ENCODE measurements at places on chromosomes 12 and 14. TPM values are rescaled to one million over a fixed set of nuclear protein-coding genes. Genes with fewer than 3 reads are reported as not detected.

- no peak overlapping the region for H3K27ac ChIP-seq
- H3K4me3 ChIP-seq: no peak overlapping the region
- H3K4me1 ChIP-seq: 0 out of 2 replicates have a peak, but pooled peaks cover 4% of the 10 kb centered on the region
- no peaks in the 10 kb centered on the region for H3K36me3 ChIP-seq
- H3K27me3 ChIP-seq: no peaks in the 10 kb centered on the region
- DNase-seq: no peak
Measured at GRCh38 chr14:53461858-53462257, 308.7 kb upstream of the DDHD1 start.

GRCh38 chr14:54444681-54445080 lies 3.5 kb upstream of the CNIH1 start:
- no peaks in the 10 kb centered on the region for H3K27me3 ChIP-seq
- DNase-seq: no peak
- 0 out of 2 replicates have a peak, but pooled peaks cover 4% of the 10 kb centered on the region for H3K4me1 ChIP-seq
- H3K4me3 ChIP-seq: no peak overlapping the region

DNA sequence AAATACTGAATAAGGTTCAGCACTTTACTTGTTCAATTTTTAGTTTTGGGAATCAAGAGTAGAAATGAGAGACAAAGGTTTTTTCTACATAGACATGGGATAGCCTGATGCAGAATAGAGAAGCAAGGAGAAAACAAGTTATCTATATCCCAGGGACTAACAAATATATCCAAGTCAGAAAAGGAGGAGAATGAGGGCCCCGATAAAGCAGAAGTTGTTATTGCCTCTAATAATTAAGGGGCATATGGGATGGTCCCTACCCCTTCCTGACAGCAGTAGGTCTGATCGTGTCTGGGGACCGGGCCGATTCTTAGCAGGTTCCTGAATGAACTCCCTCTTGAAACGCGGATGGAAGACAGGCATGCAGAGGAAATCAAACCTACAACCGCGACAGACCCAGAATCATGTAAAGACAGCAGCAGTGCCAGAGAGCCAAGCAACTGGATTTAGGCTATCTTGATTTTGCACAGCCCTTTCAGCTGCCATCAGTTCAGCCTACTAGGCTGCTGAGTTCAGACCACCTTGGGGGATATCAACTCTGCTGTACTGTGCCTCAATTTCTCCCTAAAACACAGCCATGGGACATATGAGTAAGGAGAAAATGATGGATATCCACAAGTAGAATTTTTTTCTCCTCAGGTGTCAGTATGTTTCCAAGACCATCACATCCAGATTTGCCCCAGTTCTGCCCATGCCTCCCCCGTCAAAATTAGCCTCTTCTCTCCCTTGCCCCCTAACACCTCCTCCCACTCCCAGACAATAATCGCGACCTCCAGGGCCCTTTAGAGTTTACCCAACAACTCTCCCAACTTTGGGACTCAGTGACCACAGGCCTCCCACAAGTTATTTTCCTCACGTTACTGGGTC lies 706 bp downstream of the PRMT5 start:
- H3K27me3 ChIP-seq: no peaks in the 10 kb centered on the region
- no peak for DNase-seq
- H3K4me3 ChIP-seq: peak overlapping the region; percentile 86
- peaks cover 9% of the 10 kb centered on the region for H3K4me1 ChIP-seq

The PAPLN gene
- 22.2 TPM for total RNA-seq

DNA sequence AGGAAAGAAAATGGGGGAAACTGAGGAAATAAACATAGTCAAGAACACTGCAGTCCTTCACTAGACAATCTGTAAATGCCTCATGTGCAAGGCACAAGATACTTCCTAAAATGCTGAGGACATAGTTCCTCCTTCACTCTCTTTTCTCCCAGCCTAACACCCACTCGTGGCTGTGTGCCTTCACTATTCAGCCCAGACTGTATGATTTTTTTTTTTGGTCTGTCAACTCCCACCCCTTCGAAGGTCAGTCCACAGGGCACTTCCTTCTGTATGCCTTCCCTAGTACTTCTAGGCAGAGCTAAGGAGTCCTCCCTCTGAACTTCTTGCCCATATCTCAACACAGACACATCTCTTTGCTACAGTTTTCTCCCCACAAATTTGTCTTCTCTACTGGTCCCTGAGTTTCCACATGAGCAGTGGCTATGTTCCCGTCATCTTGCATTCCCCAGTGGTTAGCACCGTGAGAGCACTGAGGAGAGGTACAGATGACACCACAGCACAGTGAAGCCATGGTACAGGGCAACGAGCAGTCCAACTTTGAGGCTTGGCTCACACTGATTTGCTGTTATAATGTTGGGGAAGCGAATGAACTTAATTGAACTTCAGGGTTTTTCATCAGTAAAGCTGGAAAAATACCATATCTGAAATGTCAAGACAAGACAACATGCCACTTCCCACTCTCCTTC lies 24.1 kb upstream of the SYCP3 start:
- H3K4me3 ChIP-seq: no peak overlapping the region
- no peaks in the 10 kb centered on the region for H3K27me3 ChIP-seq
- no peaks in the 10 kb centered on the region for H3K4me1 ChIP-seq
- H3K27ac ChIP-seq: no peak overlapping the region
- 0 out of 2 replicates have a peak, but pooled peaks cover 4% of the 10 kb centered on the region for H3K36me3 ChIP-seq

GRCh38 chr14:68966872-68967301 lies 12.2 kb downstream of the ACTN1 start:
- H3K27me3 ChIP-seq: no peaks in the 10 kb centered on the region
- no peak overlapping the region for H3K4me3 ChIP-seq
- H3K36me3 ChIP-seq: 0 out of 2 replicates have a peak, but pooled peaks cover 2% of the 10 kb centered on the region

The NAA30 gene
- 13.1 TPM for total RNA-seq

DNA sequence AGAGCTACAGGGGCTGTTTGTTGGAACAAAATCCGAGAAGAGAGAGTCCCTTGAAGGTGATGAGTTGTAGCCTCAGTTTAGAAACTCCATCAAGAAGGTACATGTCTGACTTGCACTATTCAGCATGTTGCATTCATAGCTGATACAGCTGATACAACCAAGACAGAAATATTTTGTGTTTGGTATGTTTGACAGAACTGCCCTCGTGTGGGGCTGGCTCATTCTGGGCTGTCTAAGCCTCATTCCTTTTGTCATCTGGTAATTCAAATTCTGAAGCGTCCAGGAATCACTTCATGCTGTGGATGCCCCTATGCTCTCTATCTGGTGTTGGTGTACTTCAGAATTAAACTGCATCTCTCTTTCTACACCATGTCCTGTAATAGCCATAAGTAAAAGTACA lies 126.3 kb downstream of the ANO6 start:
- no peak for DNase-seq
- no peaks in the 10 kb centered on the region for H3K4me1 ChIP-seq
- peaks cover 3% of the 10 kb centered on the region for H3K36me3 ChIP-seq
- no peaks in the 10 kb centered on the region for H3K27me3 ChIP-seq
- H3K27ac ChIP-seq: no peak overlapping the region

- H3K36me3 ChIP-seq: no peaks in the 10 kb centered on the region
- H3K4me1 ChIP-seq: no peaks in the 10 kb centered on the region
- no peak overlapping the region for H3K27ac ChIP-seq
- no peak for DNase-seq
- no peaks in the 10 kb centered on the region for H3K27me3 ChIP-seq
- no peak overlapping the region for H3K4me3 ChIP-seq
Measured at GRCh38 chr14:54854181-54854580, 48.4 kb downstream of the GCH1 start.

DNA sequence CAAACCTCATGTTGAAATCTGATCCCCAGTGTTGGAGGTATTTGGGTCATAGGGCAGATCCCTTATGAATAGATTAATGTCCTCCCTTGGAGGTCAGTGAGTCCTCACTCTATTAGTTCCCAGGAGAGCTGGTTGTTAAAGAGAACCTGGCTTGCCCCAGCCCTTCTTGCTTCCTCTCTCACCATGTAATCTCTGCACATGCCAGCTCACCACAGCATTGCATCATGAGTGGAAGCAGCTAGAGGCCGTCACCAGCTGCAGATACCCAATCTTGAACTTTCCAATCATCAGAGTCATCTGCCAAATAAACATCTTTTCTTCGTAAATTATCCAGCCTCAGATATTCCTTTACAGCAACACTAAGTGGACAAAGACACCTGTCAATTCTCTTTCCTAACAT lies 161.8 kb upstream of the IGF1 start:
- no peak overlapping the region for H3K27ac ChIP-seq
- no peaks in the 10 kb centered on the region for H3K36me3 ChIP-seq
- no peaks in the 10 kb centered on the region for H3K27me3 ChIP-seq

- no peak overlapping the region for H3K4me3 ChIP-seq
- H3K4me1 ChIP-seq: 0 out of 2 replicates have a peak, but pooled peaks cover 2% of the 10 kb centered on the region
- peaks cover 23% of the 10 kb centered on the region for H3K27me3 ChIP-seq
- H3K36me3 ChIP-seq: no peaks in the 10 kb centered on the region
Measured at GRCh38 chr12:25320123-25321006, 69.6 kb upstream of the KRAS start.

DNA sequence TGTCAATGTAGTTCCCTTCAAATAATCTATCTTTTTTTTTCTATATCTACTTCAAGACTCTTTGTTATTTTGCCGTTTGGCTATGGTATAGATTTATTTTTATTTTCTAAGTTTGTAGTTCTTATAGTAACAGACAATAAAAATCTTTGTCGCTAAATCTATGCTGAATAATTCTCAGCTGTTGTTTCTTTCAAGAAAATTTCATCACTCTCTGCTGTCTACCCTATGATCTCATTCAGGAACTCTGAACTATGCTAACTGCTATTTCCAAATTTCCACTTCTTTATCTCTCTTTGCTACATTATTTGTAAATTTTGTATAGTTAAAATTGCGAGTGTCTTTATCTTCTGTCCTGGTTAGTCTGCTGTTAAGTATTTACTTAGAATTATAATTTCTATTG lies 353.6 kb downstream of the LRFN5 start:
- H3K4me1 ChIP-seq: no peaks in the 10 kb centered on the region
- H3K36me3 ChIP-seq: no peaks in the 10 kb centered on the region
- no peak overlapping the region for H3K4me3 ChIP-seq
- no peaks in the 10 kb centered on the region for H3K27me3 ChIP-seq
- H3K27ac ChIP-seq: no peak overlapping the region
- no peak for DNase-seq

DNA sequence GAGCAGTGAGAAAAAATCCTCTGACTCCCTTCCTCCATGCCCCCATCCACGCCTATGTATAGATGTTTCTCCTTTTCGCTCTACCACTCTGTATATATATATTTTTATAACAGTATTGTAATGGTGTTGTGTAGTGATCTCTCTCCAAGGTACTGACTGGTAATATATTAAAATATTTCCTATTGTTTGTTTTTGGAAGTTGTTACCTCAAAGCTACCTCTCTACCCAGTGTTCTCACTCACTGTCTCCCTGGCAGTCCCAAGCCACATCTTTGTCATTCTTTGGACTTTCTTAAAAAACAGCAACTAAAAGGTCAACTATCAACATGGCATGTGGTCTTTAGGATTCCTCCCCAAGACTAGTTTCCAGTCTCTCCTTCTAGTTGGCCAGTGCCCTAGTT lies 15.7 kb upstream of the RMST start:
- no peak for DNase-seq
- no peak overlapping the region for H3K4me3 ChIP-seq
- H3K4me1 ChIP-seq: no peaks in the 10 kb centered on the region
- no peaks in the 10 kb centered on the region for H3K36me3 ChIP-seq
- no peak overlapping the region for H3K27ac ChIP-seq

DNA sequence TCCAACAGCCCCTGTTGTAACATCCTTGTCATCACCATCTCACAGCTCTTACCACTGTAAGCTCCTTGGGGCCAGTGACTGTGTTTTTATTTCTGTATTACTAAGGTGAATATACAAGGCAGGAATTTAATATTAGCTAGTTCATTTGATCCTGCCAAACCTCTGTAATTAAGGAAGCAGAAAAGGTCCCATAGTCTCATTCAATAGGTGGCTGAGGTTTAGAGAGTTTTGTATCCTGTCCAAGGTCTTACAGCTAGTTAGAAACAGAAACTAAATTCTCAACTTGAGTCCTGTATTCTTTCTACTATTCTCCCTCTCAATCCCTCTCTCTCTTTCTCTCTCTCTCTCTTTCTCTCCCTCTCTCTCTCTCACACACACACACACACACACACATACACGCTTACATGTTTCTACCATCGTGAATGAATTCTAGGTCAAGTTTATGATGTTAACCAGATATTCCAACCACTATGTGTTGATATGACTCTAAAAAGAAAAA lies 543 bp upstream of the GLIPR1 start:
- H3K4me1 ChIP-seq: peaks cover 21% of the 10 kb centered on the region
- no peak for DNase-seq
- H3K27ac ChIP-seq: peak overlapping the region; percentile 90
- no peaks in the 10 kb centered on the region for H3K36me3 ChIP-seq
- H3K4me3 ChIP-seq: peak overlapping the region; percentile 70

DNA sequence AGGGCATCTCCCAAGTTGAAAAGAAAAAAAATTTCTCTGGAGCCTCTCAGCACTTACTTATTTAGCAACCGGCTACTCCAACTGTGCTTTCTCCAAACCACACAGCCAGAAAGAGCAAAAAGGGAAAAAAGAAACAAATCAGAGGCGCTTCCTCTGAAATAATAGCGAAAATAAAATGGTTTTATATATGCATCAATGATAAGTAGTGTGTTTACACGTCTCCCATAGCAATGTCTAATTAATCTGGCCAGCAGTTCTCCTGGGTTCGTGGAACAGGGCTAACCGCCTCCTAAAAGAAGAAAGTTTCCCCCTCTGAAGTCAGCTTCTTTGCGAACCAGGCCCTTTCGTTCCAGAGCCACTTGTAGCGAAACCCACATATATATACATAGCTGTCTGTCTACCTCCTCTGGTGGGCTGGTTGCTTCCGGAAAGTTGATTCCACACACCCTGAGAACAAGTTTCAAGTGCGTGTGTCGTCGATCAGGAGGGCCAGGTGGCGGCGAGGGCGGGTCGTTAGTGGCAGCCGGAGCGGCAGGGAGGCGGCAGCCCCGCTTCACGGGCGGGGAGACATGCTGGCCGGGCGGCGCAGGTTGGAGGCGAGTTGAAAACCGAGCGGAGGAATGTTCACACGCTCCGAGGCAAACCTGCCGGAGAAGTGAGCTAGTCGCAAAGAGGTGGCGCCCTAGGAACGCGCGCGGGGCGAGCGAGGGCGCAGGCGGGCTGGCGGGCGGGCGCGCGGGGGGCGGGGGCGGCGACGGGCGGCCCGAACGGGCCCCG lies 2.7 kb downstream of the PTHLH start:
- no peak for DNase-seq
- peaks cover 14% of the 10 kb centered on the region for H3K27me3 ChIP-seq
- H3K27ac ChIP-seq: peak overlapping the region; percentile 67
- H3K4me3 ChIP-seq: peak overlapping the region; percentile 75
- no peaks in the 10 kb centered on the region for H3K36me3 ChIP-seq
- peaks cover 24% of the 10 kb centered on the region for H3K4me1 ChIP-seq

DNA sequence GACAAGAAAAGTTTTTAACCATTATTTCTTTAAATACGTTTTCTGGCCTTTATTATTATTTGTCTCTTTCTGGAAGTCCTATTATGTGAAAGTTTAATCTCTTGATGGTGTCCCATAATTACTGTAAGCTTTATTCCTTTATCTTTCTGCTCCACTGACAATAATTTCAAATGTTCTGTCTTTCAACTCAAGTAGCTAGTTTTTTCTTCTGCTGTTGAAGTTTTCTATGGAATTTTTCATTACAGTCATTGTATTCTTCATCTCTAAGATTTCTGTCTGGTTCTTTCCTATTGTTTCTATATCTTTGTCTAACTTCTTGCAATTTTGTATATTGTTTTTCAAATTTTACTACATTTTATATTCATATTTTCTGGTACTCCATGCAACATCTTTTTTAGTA lies 173.6 kb upstream of the MGAT4C start:
- no peak for DNase-seq
- H3K4me3 ChIP-seq: no peak overlapping the region
- no peaks in the 10 kb centered on the region for H3K4me1 ChIP-seq
- no peaks in the 10 kb centered on the region for H3K36me3 ChIP-seq

- DNase-seq: no peak
- no peaks in the 10 kb centered on the region for H3K36me3 ChIP-seq
- H3K27me3 ChIP-seq: peaks cover 2% of the 10 kb centered on the region
- H3K4me1 ChIP-seq: no peaks in the 10 kb centered on the region
- no peak overlapping the region for H3K4me3 ChIP-seq
Measured at GRCh38 chr12:45458854-45459807, 243.2 kb downstream of the ANO6 start.
